HFFc6 (cell line): ENCODE measurements at places on chromosomes 4 and X. TPM values are rescaled to one million over a fixed set of nuclear protein-coding genes. Genes with fewer than 3 reads are reported as not detected.

GRCh38 chr4:144178414-144178813, 37.9 kb upstream of the GYPA start:
- DNase-seq: no peak

DNA sequence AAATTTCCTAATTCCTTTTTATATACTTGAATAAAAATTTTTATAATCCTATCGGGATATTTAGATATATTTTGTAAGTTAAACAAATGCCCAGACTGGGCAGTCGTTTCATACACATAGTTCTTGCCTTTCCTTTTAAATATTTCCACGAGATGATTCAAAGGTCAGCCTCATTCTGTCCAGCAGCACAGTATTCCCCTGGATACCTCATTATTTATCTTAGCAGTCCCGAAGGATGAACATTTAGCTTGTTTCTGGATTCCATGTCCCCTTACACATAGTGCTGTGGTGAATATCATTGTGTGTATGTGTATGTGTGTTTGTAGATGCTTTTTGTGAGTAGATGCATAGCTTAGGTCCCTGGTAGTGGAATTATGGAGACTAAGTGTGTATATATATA, 38.3 kb downstream of the RAPGEF2 start:
- DNase-seq: no peak

DNA sequence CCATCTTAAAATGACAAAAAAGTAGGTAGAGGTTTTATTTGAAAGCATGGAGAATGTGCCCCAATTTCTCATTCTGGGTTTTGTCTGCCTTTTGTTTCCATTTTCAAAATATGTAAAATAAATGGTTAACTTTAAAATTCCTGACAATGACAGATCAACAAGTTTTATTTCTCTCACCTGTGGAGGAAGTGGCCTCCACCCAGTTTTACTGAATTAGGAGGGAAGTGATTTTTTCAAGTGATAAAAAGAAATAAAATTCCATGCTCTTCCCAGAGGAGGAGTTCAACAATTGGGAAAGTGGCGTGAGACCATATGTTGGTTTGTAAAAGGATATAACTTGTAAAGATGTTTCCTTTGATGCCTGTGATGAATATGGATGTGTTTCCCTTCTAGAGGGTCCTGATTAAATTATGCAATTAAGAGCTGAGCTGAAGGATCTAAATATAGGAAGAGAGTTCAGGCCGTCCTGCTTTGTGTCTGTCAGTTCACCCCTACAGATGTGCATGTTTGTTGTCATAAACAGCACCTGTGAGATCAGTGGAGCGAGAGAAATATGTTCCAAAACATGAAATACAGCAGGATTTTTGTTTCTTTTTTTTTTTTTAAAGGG, 19.5 kb downstream of the SMAD1 start:
- DNase-seq: no peak

- DNase-seq: no peak
Measured at GRCh38 chr4:75327804-75328512, 186.2 kb downstream of the RCHY1 start.

- no peak for DNase-seq
Measured at GRCh38 chr4:52941450-52941849, 79.3 kb downstream of the RASL11B start.

GRCh38 chrX:46485897-46486296, 59.3 kb downstream of the ZNF674 start:
- DNase-seq: no peak

GRCh38 chr4:57113870-57114269, 3.7 kb upstream of the IGFBP7 start:
- DNase-seq: no peak

- peak; percentile 60 for DNase-seq
Measured at GRCh38 chr4:87465739-87466366, 43.5 kb downstream of the NUDT9 start.

- no peak for DNase-seq
Measured at GRCh38 chrX:952816-953215, 259.6 kb downstream of the CRLF2 start.

DNA sequence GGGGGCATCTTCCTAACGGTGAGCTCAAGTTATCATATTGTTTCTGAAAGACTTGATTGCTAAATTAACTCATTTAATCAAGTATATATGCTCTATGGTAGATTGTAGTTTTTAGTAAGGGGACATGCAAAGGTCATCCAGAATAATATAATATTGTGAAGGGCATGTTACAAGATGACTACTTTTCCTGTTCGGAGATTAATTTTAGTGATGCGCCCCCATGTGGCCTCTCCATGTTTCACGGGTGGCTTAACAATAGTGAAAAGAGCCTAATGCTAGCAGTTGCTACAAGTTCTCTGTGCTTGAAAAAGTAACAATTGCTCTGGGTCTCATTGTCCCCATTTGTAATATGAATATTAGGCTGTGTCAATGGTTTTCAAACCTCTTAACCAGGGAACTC, 12.2 kb downstream of the SMPX start:
- DNase-seq: peak; percentile 1

DNA sequence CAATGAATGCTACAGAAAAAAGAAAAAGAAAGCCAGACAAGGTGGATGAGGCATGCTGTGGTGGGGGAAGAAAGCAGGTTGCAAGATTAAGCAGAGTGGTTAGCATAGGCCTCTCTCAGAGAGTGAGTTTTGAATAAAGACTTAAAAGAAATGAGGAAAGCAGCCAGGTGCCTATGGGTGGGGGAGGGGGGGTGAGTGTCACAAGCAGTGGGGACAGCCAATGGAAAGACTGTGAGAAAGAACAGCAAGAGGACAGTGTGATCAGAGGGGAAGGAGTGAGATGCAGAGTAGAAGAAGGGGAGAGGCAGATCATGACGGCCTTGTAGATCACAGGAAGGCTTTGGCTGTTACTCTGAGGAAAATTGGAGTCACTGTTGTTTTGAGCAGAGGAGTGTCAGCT, 162.5 kb downstream of the SOX3 start:
- DNase-seq: no peak

DNA sequence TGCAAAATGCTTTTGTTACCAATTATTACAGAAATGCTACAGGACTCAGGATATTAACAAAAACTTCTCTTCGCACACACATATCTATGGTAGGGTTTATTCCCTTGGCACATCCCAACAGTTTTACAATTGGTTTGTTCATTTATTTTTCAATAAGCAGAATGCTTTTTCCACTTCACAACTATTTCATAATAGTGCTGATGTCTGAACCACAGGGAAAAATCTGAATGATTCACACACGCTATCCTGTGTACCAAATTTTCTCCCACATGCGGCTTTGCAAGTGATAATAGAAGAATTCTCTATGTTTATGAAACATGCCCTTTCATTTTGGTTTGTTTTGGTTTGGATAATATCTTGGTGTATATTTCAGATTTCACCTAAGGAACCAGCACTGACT, 725.7 kb upstream of the TENM3 start:
- DNase-seq: no peak

- no peak for DNase-seq
Measured at GRCh38 chrX:10047631-10048030, 80.5 kb downstream of the CLDN34 start.

DNA sequence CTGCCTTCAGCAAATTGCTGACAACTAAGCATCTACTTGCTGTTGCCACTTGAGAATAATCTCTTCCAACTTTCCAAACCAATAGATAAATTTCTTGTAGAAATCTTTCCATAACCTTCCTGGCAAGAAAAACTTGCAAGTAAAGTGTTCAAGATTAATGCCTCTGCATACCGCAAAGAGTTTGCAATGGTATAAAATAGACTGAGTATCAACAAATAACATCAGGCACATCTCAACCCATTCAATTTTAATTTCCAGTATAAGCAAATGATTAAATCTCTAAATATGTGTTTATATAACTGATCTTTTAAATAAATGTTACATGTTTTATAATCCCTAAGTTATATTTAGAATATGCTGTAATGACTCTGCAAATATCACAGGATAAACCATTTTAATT, 275.2 kb upstream of the AGA start:
- no peak for DNase-seq

DNA sequence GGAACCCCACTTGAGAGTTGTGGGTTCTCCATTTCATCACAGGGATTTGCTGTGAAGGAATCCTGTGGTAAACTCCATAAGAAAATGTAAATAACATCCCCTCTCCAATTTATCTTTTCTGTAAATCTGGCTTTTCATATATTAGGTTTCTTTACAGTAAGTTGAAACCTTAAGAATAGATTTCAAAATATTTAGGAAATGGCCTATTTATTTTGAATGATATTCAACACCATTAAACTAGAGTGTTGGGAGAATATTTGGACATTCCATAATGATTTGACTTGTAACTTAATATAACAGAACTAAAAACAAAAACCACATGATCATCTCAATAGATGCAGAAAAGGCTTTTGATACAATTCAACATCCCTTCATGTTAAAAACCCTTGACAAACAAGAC, 197.3 kb upstream of the PGRMC2 start:
- DNase-seq: no peak

GRCh38 chrX:42725196-42725595, 52.8 kb downstream of the PPP1R2C start:
- DNase-seq: no peak

CTAG1A gene
- total RNA-seq: not detected in 3 replicates

NMU gene
- total RNA-seq: not detected in 2 replicates

DAPP1 gene
- total RNA-seq: not detected in 3 replicates

ADH1C gene
- not detected in 3 replicates for total RNA-seq

PNMA6A gene
- 0.08 to 0.20 TPM (median 0.15 TPM) in 3 replicates for total RNA-seq

RAI2 gene
- not detected in 3 replicates for total RNA-seq

FANCB gene
- total RNA-seq: 6.6 to 9.2 TPM (median 8.7 TPM) in 3 replicates
